ENCODE measurements at places on chromosomes 6 and 20.

- no peak for DNase-seq
Observed at GRCh38 chr6:170564936-170565530, 10.9 kb downstream of the TBP start.

GRCh38 chr20:21517566-21518277 lies 3.9 kb upstream of the NKX2-2 start:
- no peak for DNase-seq

DNA sequence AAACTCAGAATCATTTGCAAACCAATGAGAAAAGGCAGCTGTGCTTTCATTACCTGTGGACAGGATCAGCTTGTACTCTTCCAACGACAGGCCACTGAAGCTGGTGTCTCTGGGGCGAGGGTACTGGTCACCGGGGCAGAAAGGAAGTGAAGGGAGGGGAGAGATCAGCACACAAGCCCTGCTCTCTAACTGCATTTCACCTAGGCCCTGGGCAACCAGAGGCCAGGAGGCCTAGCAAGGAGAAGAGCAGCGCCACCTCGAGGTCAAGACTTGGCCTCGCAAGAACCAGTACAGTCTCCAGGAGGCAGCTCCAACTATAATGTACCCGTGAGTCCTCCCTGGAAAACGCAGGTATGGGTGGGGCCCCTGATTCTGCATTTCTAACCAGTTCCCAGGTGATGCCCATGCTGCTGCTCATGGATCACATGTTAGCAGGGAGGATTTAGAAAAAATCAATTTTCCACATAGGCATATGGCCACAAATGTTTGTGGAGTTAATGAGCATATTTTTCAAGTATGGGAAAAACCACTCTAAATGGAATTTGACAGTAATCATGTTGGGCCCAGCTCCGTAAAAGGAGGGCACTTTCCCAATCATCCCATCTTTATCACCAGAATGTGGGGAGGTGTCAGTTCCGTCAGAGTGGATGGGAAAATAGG lies 11.0 kb downstream of the UQCC2 start:
- peak; percentile 74 for DNase-seq

GRCh38 chr6:79518842-79519241 lies 18.4 kb downstream of the LCA5 start:
- DNase-seq = no peak

GRCh38 chr20:52985687-52986086 lies 13.5 kb downstream of the TSHZ2 start:
- DNase-seq = peak; percentile 26

GRCh38 chr20:32737371-32738223 lies 5.7 kb downstream of the COMMD7 start:
- peak; percentile 69 for DNase-seq

- no peak for DNase-seq
Observed at GRCh38 chr6:170210651-170211403, 80.1 kb downstream of the DLL1 start.

DNA sequence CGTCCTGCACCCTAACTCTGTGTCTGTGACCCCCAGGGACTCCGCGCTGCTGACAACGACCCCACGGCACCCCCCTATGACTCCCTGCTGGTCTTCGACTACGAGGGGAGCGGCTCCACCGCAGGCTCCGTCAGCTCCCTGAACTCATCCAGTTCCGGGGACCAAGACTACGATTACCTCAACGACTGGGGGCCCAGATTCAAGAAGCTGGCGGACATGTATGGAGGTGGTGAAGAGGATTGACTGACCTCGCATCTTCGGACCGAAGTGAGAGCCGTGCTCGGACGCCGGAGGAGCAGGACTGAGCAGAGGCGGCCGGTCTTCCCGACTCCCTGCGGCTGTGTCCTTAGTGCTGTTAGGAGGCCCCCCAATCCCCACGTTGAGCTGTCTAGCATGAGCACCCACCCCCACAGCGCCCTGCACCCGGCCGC lies 129.0 kb downstream of the TAF4 start:
- no peak for DNase-seq

GRCh38 chr6:26594730-26595632 lies 1.8 kb upstream of the ABT1 start:
- DNase-seq = peak; percentile 86

GRCh38 chr6:135987226-135987625 lies 135.7 kb downstream of the PDE7B start:
- no peak for DNase-seq

DNA sequence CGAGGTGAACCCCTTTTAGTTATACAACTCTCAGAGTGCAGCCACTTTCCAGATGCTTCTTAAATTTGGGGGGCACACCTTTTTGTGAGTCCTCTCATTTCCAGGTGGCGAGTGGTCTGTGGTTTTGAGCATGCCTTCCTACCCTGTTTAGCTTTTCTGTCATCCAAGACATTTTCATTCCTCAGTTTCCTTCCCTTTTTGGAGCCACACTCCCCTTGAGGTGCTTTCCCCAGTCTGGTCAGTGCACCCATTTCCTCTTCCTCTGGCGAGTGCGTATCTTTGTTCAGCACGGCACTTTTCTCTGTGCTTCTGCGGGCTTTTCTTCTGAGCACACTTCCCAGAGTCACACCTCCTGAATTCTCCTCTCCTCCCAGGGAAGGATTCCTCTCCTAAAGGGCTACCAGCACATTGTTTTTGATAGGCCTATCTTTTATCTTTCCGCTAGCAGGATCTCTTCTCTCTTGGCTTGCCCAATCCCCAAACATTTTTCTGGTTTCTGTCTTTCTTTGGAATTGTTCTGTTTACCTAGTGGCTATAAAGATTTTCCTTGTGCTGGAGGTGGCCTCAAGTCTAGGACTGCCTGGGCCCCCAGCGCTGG lies 1.4 kb downstream of the PHF20 start:
- DNase-seq = no peak

DNA sequence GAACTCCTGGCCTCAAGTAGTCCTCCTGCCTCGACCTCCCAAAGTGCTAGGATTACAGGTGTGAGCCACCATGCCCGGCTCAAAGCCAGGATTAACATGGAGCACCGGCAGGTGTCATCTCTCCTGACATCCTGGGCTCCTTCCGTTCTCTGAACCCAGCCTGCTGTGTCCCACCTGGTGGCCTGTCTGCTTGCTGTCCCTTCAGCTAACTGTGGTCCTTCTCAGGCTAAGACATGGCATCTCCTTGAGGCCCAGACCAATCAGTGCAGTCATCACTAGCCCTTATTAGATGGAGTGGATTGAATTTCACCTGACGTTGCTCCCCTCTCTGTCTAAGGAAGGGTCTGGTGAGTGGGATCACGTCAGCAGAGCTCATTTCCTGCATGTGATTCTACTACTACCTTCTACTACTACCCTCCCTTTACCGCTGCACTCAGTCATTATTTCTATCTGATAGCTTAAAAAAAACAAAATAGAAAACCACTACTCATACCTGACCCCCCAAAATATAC lies 28.0 kb upstream of the SYNJ2 start:
- DNase-seq = no peak

DNA sequence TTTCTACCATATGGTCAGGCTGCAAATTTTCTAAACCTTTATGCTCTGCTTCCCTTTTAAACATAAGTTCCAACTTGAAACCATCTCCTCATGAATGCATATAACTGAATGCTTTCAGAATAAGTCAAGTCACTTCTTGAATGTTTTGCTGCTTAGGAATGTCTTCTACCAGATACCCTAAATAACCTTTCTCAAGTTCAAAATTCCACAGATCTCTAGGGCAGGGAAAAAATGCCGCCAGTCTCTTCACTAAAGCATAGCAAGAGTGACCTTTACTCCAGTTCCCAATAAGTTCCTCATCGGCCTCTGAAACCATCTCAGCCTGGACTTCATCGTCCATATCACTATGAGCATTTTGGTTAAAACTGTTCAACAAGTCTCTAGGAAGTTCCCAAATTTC lies 1011.2 kb upstream of the CITED2 start:
- DNase-seq = no peak

DNA sequence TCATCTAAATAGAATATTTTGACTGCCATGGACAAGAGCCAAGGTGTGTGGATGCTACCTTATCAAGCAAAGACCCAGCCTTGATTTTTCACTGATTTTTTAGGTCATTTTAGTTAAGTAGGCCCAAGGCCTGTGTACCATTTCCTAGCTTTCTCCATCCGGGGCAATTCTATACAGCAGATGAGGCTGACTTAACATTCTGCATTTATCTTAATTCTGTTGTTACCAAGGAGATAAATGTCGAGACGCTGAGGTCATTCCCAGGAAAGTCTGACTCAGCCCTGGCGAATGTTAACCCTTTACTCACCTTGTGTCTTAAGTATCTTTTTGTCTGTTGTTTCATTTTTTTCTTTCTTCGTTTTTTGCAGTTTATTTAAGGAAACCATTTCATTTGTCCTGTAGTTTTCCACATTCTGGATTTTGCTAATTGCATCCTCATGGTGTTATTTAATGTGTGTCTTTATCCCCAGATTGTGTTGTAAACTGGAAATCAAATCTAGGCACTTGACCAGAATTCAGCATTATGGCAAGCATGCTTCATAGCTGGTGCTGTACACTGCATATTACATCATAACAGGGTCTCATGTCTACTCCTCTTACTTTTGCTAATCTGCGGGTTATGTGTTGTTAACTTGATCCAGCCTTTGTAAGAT lies 277.0 kb downstream of the CDKAL1 start:
- DNase-seq = peak; percentile 92

DNA sequence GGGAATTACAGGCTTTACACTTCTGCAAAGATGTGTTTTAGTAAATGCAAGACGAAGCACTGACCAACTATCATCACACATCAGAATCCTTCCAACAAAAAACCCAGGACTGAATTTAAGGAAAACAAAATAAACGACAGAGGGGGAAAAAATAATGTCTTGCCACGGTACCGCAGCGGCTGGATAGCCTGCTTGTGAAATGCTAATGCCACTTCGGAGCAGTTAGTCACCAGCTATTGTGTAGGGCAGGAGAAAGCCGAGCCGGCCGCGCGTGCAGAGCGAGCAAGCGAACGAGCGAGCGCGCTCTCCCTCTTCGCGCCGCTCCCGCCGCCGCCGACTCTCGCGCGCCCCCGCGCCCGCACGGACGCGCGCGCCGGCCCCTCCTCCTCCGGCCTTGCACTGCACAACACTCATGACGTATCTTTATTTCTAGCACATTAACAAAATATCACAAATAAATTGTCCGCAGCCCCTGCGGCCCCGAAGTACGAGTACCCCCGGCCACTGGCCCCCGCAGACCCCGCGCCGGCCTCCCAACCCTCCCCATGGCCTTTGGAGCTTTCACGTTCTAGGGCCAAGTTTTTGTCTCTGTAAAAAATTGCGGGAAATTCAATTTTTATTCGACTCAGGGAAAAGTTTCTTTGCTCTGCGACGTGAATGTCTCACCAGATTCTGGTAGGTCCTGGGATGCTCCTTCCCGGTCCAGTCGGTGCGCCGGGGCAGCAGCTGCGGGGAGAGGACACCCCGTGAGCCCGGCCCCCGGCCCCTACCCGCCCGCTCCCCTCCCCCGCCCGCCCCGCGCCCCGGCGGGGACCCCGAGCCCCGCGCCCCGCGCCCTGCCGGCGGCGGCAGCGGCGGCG lies 1.0 kb downstream of the PHIP start:
- DNase-seq = peak; percentile 82

- peak; percentile 92 for DNase-seq
Observed at GRCh38 chr6:81451787-81452186, 300.7 kb downstream of the TENT5A start.

- DNase-seq = peak; percentile 38
Observed at GRCh38 chr6:158793432-158793831, 25.7 kb downstream of the EZR start.

DNA sequence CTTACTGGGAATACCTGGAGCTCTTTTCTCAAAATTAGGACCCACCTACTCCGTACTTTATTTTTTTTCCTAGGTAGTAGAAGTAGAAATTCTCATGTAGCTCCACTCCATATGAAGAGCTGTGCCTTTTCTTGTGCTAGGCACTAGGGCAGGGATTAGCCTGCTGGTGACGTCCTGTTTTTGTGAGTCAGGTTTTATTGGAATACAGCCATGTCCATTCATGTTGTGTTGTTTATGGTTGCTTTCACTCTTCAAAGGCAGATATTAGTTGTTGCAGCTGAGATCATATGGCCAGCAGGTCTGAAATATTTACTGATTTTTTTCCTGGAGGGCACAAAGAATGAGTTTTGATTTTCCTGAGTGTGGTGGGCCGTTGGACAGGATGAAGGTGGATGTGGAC lies 20.5 kb downstream of the XRN2 start:
- DNase-seq = peak; percentile 68

DNA sequence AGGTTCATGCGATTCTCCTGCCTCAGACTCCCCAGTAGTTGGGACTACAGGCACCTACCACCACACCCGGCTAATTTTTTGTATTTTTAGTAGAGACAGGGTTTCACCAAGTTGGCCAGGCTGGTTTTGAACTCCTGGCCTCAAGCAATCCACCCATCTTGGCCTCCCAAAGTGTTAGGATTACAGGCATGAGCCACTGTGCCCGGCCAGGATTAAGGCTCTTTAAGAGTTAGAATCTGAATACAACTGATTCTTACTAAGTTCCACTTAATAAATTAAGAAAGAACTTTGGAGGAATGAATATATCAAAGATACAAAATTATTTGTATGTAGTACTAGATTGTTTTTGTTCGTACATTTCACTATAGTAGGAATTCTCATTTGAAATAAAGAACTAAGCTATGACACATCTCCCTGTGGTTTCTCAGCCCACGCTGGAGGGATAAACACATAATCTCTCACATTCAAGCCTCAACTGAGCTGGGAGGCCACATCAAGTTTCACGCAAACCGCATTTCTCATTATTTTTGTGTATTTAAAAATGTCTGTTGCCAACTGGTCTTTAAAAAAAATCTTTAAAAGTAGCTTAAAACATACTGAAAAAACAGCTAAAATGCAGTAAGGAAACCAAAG lies 34.2 kb downstream of the DTNBP1 start:
- DNase-seq = peak; percentile 21

- DNase-seq = no peak
Observed at GRCh38 chr6:119172824-119173223, 94.4 kb upstream of the FAM184A start.

GRCh38 chr6:113271437-113271836 lies 585.7 kb upstream of the MARCKS start:
- no peak for DNase-seq

DNA sequence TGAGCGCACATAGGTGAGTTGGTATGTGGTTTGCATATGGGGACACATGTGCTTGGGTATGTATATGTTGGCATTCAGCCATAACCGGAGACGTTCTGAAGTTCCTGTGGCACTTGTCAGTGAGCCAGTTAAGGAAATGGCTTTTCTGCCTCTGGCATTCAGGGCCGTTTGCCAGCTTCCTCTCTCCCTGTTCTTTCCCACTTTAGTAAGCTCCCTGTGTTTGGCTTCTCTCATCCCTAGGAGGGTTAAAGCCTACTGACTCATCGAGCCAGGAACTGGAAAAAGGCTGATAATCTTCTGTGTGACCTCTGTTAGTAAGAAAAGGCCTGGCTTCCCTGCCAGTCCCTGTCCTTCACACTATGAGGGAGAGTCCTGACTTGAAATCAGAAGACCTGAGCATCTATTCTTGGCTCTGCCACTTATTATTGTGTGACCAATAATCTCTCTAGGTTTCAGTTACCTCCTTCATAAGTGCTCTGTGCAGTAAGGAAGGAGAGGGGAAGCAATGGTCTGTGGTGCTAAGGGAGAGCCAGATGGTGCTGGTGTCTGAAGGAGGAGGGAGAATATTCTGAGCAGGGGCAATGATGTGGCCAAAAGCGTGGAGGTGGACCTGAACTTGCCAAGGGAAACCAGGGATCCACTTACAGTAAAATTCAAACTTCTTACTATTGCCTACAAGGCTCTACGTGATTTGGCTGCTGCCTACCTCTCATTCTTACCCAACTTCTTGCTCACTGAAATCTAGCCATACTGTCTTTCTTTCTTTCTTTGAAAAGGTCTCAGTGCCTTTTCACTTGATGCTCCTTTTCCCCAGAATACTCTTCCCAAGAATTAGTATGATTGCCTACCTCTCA lies 31.4 kb downstream of the ACSS2 start:
- peak; percentile 98 for DNase-seq

GRCh38 chr6:138227316-138227781 lies 9.1 kb upstream of the PBOV1 start:
- no peak for DNase-seq

Measured in A172 (cell line).